GM12864 (cell line): ENCODE measurements at places on chromosomes 11 and 22.
A peak's percentile ranks its signal among the peaks of the same experiment; 100 is the strongest.

GRCh38 chr11:121347813-121348212 lies 55.2 kb downstream of the SC5D start:
- DNase-seq, result no peak

- DNase-seq, result no peak
Observed at GRCh38 chr11:32204751-32205150, 113.9 kb downstream of the RCN1 start.

- no peak for DNase-seq
Observed at GRCh38 chr22:23289851-23290724, 109.8 kb downstream of the BCR start.

GRCh38 chr11:128509621-128510389 lies 77.6 kb downstream of the ETS1 start:
- DNase-seq, result no peak

GRCh38 chr11:44398266-44399030 lies 88.5 kb upstream of the ALX4 start:
- DNase-seq, result no peak

DNA sequence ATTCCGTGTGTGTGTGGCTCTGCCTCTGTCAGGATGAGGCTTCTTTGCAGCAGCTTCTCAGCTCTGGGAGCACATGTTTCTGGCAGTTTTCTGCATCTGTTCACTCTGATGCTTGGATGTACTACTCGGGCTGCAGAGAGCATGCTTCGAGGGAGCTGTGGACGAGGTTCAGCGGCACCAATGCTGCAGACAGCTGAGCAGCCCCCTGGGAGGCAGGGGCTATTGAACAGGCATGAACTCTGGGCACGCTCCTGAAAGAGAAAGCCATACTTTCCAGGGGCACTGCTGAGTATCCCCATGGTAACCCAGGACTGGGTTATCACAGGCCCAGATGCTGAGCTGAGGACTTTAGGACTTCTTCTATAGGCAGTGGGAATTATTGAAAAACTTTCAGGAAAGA lies 33.8 kb downstream of the ADAMTS8 start:
- DNase-seq, result no peak

DNA sequence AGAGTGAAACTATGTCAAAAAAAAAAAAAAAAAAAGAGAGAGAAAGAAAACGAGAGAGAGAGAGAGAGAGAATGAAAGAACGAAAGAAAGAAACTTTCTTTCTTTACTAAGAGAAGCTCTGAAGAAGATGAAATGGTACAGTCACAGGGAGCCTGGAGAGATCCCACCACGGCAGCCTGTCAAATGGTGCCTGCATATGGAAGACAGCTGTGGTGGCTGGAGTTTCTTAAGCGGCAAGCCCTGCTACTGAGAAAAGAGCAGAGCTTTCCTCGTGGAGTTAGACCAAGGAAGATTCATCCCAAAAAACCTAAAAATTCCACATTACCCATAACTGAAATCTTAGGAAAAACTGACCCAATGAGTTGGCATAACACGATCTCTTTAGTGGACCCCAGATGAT lies 66.7 kb downstream of the MICAL3 start:
- DNase-seq, result no peak

DNA sequence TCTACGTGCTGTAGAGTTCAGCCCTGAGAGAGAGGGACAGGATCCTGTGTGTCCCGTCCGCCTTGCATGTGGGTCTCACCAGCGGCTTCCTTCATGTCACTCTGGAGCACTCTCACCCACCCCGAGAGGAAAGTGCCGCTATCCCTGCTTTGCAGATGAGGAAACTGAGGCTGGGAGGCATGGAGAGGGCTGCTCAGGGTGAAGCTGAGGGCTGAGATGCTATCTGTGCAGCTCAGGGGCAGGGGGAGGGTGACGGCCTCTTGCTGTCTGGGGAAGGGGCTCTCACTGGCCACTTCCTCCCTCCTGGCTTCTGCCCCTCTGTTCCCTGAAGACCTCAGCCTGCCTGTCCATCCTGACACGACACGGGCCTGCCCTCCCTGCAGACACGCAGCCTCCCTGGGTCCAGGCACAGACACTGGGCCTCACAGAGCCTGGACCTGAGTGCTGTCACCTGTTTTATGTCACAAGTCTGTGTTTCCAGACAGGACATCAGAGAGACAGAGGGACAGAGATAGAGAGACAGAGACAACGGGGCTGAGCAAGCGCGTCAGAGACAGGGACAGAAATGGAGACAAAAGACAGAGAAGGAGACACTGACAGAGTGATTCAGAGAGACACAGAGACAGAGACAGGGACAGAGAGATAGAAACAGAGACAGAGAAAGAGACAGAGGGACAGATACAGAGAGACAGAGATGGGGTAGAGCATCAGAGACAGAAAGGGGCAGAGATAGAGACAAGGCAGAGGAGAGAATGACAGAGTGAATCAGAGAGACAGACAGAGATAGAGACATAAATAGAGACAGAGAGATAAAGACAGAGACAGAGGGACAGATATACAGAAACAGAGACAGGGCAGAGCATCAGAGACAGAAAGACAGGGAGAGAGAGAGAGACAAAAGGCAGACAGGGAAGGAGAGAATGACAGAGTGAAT lies 53.1 kb downstream of the MCM5 start:
- no peak for DNase-seq

DNA sequence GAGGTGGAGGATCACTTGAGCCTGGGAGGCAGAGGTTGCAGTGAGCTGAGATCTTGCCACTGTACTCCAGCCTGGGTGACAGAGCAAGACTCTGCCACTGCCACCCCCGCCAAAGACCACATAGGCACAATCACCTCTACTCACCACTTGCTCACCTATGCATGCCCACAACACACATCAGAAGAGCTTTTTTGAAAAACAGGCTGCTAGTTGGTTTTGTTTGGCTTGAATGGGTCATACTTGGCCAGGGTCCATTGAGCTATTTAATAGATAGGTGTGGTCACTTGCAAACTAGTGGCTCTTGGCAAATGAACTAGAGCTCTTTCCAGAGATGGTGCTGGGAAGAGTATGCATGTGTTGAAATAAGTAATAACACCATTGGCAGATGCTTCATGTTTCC lies 80.1 kb downstream of the EMSY start:
- DNase-seq, result no peak

GRCh38 chr22:28105413-28105812 lies 186.4 kb upstream of the PITPNB start:
- no peak for DNase-seq

DNA sequence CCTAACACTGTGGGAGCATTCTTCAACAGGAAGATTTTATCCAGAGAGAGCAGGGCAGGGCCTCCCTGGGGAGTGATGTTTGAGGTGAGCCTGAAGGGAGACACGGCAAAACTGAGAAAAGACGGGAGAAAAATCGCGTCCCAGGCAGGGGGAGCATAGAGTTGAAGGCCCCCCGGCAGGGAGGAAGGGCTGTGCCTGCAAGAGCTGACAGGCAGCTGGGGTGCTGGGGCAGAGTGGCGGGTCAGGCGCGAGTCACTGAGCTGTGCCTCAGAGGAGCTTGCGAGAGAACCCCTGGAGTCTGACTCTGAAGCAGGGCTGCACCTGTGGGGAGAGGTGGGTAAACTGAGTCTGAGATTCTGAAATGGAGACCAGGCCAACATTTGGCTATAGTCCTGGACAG lies 14.8 kb downstream of the PKNOX2 start:
- no peak for DNase-seq

DNA sequence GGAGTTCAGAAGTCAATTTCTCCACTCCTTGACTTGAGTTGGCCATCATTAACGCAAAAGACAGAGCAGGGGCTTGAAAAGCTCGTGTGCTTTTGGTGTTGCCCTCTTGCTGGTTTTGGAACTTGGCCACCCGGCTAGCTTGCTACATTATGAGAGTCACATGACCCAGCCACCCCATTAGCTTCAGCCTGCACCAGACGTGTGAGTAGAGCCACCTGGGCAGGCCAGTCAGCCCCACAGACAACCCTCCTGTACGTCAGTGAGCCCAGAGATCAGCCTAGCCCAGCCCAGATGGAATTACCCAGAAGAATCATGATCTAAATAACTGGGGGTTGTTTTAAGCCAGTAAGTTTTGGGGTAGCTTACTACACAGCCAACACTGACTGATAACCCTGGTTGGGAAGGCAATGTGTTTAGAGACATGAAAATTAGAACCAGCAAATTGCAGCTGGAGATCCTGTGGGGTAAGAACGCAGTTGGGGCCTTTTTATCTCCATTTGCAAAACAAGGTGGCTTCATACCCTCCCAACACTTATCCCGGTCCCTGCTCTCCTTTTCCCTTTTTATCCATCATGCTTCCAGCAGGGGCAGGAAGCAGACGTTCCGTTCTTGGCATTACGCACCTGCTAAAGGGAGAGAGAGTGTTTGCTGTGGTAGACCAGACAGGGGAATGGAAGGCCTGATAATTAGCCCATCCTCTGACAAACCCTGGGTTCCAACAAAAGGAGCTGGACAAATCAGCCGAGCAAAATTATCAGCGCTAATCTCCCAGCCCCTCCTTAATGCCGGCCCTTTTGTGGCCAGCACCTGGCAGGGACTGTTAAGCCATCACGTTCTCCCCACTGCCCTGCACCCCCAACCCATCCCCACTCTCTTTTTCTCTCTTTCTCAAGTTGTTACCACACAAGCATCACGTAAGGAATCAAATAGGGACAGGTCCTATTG lies 548.7 kb upstream of the CADM1 start:
- no peak for DNase-seq

DNA sequence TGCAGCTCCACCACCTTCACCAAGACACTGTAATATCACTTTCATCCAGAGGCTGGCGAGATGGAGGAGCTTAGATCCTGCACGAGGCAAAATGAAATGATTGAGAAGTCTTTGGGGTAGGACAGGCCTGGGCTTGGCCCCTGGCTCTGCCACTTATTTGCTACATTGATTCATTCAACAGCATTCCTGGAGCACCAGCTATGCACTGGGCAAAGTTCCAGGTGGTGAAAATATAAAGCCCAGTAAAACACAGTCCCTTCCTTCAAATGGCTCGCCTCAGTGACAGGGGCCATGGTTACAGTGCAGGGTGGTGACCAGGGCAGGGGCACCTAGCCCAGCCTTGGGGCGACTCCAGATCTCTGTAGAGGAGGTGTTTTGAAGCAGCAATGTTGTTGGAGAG lies 19.7 kb downstream of the ALX4 start:
- DNase-seq, result no peak

DNA sequence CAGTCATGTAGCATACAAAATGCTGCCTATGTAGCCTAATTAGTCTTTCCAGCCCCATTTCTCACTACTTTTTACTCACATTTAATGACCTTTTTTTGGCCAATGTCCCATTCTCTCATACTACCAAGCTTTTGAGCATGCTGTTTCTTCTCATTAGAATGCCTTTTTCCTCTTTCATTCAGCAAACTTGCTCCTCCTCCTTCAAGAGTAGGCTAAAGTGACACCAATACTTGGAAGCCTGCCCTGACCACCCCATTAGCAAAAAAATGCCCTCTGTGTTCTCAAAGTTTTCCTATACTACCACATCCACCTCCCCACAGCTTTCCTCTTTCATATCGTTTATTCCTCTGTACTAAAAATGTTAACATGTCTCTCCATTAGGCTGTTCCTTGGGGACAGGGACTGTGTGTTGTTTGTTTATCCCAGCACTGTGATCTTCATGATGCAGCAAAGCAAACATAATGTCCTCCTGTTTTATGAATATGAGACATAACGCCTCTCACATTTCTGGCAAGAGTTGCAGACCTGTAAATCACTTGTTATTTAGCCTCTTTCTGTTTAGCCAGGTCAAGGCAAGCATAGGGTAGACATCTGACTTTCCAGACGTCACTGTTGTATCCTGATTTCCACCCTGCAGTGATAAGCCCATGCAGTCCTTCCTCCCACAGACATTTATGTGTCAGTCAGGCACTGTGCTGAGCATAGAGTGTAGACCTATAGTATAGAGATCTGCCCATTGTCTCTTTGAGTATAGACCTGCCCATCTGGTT lies 62.0 kb upstream of the UCP3 start:
- DNase-seq, result no peak

DNA sequence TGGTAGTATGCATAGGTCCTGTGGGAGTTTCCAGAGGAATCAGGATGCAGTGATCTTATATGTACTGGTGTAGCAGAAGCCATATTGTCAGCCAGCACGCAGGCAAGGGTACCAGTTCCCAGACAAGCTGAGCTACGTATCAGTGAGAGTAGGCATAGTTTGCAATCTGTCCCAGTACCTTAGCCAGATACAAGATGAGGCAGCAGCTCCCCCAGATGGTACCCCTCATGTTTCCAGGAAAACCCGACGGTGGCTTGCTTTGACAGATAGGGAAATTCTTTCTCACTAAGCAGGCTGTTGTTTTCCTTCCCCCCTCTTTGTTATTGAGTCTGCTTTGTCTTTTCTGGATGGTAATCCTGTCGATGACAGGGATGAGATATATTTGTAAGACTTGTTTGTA lies 109.7 kb upstream of the RRM1 start:
- DNase-seq, result no peak

- DNase-seq, result no peak
Observed at GRCh38 chr11:80462211-80462610, 1021.4 kb upstream of the TENM4 start.

- no peak for DNase-seq
Observed at GRCh38 chr11:99554232-99554903, 533.6 kb downstream of the CNTN5 start.

DNA sequence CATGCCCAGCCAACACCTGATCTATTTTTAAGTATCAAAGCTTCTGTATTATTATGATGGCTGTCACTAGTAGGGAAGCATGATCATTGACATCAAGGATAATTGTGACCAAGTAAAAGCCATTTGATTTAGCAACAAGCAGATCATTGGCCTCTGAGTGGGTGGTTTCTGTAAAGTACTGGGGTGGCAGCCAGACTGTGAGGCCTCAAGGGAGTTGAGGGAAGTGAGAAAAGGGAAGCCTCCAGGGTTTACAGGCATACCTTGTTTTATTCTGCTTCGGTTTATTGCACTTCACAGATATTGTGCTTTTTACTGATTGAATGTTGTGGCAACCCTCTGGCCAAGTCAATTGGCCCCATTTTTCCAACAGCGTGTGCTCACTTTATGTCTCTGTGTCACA lies 60.1 kb downstream of the PRR5L start:
- peak; percentile 52 for DNase-seq

GRCh38 chr11:114612686-114613085 lies 17.1 kb upstream of the NXPE4 start:
- no peak for DNase-seq

- no peak for DNase-seq
Observed at GRCh38 chr11:17655682-17656081, 63.7 kb upstream of the MYOD1 start.

GRCh38 chr11:128588093-128588492 lies 735 bp upstream of the ETS1 start:
- no peak for DNase-seq

DNA sequence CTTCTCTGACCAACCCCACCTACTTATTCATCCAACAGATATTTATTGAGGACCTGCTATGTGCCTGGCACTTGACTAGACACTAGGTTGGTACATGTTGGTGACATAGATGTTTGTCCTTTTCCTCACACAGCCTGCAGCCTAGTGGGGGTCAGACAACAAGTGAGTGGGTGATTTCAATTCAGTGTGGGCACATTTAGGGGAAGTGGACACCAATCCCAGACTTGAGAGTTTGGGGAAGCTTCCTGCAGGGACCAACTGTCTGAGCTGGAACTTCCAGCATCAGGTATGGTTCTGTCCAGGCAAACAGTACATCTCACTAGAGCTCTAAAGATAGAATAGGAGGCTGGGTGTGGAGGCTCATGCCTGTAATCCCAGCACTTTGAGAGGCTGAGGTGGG lies 5.8 kb upstream of the BCL9L start:
- no peak for DNase-seq

- no peak for DNase-seq
Observed at GRCh38 chr11:62419314-62419929, 589 bp downstream of the SCGB1A1 start.

- DNase-seq, result no peak
Observed at GRCh38 chr11:65644837-65645236, 6.9 kb downstream of the SIPA1 start.

GRCh38 chr22:42282943-42283277 lies 12.5 kb upstream of the TCF20 start:
- no peak for DNase-seq
